ENCODE measurements at places on chromosomes 2 and 18. TPM values are rescaled to one million over a fixed set of nuclear protein-coding genes. Genes with fewer than 3 reads are reported as not detected.

DNA sequence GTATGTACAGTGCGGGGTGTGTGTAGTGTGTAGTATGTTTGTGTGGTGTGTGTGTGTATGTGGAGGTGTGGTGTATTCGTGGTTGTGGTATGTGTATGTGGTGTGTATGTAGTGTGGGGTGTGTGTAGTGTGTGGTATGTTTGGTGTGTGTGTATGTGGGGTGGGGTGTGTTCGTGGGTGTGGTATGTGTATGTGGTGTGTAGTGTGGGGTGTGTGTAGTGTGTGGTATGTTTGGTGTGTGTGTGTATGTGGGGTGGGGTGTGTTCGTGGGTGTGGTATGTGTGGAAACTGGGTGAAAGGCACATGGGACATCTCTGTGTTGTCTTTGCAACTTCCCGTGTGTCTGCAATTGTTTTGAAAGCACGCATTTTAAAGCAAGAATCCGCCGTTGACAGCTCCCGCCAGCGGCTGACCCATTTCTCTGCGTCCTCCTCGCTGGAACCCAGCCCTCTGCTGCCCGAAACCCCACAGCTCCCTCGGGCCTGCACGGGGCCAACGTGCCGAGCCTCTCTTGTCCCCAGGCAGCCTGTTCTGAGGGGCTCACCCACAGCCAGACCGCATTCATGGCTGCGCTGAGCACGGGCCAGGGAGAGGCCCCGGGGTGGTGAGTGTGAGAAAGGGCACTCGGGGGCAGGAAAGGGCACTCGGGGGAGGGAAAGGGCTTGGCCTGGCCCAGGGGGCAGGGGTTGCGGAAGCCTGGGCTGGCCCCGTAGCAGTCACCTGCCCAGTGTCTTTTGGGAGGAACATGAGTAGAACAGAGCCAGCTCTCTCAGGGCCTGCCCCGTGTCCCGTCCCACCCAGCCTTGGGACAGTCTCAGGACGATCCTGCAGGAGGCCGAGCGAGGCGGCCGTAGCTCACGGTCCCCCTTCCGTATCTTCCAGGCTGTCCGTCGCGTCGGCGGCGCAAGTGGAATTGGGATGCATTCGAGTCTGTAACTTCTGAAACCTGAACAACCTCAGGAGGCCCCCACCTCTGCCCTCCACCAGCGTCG, 61.4 kb downstream of the TWIST2 start:
- DNase-seq: no peak

Gene ADAM23
- 0.10 TPM for polyA plus RNA-seq

- DNase-seq: no peak
These were observed 127.3 kb downstream of the TMEM163 start for GRCh38 chr2:134591526-134591925.

DNA sequence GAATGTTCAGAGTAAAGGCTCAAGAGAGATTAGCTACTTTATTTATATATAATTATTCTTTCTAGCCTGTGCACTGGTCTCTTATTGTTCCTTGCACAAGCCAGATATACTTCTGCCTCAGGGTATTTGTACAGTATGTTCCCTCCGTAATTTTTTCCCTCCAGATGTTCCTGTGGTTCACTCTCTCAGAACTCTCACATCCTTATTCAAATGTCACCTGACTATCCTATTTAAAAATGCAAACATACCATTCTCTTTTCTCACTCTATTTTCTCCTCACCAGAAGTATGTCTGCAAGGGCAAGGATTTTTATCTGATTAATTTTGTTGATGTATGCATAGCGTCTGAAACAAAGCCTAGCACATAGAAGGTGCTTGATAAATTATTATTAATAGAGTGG, 64.0 kb upstream of the CERS6 start:
- DNase-seq: no peak

Gene ARHGAP15
- polyA plus RNA-seq: 253 TPM

Gene FARP2
- 5.8 TPM for polyA plus RNA-seq

DNA sequence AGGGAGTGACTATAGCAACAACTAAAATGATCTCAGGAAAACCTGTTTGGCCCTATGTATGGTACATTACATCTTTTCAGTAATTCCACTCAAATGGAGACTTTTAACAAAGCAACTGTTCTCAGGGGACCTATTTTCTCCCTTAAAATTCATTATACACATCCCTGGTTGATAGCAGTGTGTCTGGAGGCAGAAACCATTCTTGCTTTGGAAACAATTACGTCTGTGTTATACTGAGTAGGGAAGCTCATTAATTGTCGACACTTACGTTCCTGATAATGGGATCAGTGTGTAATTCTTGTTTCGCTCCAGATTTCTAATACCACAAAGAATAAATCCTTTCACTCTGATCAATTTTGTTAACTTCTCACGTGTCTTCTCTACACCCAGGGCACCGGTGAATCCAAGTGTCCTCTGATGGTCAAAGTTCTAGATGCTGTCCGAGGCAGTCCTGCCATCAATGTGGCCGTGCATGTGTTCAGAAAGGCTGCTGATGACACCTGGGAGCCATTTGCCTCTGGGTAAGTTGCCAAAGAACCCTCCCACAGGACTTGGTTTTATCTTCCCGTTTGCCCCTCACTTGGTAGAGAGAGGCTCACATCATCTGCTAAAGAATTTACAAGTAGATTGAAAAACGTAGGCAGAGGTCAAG, 955 bp downstream of the TTR start:
- no peak for DNase-seq

DNA sequence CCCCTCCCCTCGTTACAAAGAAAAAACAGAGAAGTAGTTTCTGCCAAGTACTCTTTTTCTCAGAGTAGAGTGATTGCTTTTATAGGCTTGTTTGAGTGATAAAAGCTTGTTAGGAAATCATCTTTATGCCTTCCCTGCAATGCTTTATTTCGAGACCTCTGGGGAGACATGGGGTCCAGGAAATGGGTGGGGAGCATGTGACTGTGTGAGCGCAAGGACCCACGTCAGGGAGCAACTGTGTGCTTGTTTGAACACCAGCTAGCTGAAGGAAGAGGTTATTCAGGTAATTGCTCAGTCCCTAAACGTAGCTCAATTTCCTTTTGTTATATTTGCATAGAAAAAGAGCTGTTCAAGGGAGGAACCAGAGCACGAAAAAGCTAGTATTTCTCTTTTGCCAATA, 187.3 kb downstream of the FAM210A start:
- DNase-seq: peak; percentile 90

DNA sequence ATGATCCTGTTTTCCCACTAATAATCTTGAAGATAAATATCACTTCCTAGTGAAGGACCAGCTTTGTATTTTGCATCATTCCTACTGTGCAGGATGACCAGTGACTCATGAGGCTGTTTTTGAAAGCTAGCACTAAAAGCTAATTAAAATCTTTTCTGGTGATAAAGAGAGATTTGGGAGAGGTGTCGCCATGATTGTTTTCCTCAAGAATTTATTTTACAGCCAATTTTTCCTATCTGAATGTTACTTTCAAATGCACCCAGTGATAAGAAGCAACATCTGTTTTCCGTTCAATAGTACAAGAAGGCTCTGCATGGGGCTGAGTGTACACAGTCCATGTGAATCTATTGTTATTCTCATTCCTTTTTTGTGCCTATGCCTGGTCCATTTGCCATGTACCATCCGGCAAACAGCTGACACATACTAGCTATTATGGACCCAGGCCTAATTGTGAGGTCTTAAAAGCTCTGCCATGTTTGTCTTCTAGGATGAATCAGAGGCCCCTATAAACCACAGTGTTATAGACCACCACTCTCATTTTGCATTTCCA, 28.4 kb downstream of the MEIS1 start:
- no peak for DNase-seq

- no peak for DNase-seq
These were observed 34.5 kb downstream of the PSMG2 start for GRCh38 chr18:12737243-12737902.

Gene SP5
- polyA plus RNA-seq: not detected

- no peak for DNase-seq
These were observed 679.5 kb downstream of the KCNJ3 start for GRCh38 chr2:155377931-155378444.

DNA sequence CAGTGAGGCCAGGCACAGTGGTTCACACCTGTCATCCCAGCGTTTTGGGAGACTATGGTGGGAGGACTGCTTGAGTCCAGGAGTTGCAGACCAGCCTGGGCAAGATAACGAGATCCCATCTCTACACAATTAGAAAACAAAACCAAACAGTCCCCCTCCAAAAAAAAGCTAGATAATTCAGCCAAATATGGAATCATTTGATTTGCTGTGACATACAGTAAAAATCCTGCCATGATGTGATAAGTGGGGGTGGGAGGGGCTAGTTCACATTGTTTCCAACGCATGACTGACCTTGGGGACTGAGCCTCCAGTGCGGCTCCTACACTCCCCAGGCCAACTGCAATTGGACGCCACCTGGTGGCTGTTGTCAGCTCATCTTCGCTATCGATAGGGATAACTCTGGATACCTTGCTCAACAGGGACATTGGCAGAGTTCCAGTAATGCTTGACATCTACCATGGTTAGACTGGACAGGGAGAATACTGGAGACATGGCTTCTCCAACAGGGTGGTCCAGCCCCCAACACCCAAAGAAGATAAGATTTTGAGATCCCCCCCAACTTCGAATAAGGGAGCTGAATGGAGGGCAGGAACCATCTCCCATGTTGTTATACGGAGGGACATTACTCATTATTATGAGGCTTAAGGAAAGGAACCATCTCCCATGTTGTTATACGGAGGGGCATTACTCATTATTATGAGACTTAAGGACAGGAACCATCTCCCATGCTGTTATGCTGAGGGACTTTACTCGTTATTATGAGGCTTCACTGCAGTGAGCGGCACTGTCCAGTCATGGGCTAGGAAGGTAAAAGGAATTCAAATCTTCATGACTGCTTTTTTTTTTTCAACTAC, 135.9 kb downstream of the TGIF1 start:
- no peak for DNase-seq

DNA sequence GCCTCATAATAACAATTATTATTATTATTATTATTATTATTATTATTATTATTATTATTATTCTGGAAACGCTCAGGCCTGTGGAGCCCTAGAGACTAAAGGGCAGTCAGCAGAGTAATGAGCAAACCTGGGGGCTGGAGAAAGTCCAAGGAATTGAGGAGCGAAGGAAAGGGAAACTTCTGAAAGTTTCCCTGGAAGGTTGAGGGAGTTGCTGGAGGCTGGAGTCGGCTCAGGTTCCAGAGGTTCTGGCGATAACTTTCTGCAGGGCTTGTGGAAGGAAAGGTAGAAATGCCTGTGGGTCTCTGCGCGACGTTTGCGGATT, 9.2 kb downstream of the POU3F3 start:
- DNase-seq: no peak

All from naive thymus-derived CD8-positive, alpha-beta T cell (primary cell).